Tibial nerve (tissue), 4 donors: ENCODE measurements at places on chromosomes 12 and 14. TPM values are rescaled to one million over a fixed set of nuclear protein-coding genes. Genes with fewer than 3 reads are reported as not detected.

DNA sequence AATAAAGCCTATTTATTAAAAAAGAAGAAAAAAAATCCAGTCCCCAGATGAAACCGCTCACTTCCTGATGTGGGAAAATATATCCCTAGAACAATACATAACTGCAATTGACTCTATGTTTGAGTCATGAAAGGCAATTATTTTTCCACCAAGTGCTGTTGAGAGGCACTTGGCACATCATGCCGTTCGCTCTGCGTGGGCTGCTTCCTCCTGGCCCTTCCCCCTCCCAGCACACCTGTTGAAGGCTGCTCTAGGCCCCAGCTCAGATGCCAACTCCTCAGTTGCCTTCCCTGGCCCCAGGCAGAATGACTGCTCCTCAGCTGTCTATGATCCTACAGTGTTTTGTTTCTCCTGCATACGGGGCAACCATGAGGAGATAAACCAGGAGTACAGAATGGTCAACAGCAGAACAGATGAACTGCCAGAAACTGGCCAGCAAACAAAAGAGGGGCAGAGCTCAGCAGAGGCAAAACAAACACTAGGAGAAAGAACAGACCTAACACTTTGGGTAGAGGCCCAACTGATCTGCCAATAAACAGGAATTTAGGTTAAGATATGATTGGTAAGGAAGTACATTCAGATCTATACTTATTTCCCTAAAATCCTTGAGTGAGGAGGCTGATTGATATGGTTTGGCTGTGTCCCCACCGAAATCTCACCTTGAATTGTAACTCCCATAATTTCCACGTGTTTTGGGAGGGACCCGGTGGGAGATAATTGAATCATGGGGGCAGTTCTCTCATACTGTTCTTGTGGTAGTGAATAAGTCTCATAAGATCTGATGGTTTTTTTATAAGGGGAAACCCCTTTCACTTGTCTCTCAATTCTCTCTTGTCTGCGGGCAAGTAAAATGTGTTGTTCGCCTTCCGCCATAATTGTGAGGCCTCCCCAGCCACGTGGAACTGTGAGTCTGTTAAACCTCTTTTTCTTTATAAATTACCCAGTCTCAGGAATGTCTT, 58.6 kb downstream of the SLC38A1 start:
- no peak overlapping the region for H3K27ac ChIP-seq
- DNase-seq, result no peak
- no peaks in the 10 kb centered on the region for H3K27me3 ChIP-seq
- no peaks in the 10 kb centered on the region for H3K36me3 ChIP-seq
- no peak overlapping the region for H3K4me3 ChIP-seq
- peaks cover 3% of the 10 kb centered on the region for H3K4me1 ChIP-seq

- no peaks in the 10 kb centered on the region for H3K27me3 ChIP-seq
- no peak for DNase-seq
- no peaks in the 10 kb centered on the region for H3K36me3 ChIP-seq
- no peak overlapping the region for H3K27ac ChIP-seq
- no peaks in the 10 kb centered on the region for H3K4me1 ChIP-seq
These were observed 49.1 kb upstream of the ANO4 start for GRCh38 chr12:100745378-100746071.

GRCh38 chr12:111359914-111360276, 9.0 kb downstream of the PHETA1 start:
- H3K4me1 ChIP-seq, result no peaks in the 10 kb centered on the region
- peaks cover 37% of the 10 kb centered on the region for H3K36me3 ChIP-seq
- DNase-seq, result no peak
- H3K27me3 ChIP-seq, result no peaks in the 10 kb centered on the region
- H3K27ac ChIP-seq, result no peak overlapping the region

DNA sequence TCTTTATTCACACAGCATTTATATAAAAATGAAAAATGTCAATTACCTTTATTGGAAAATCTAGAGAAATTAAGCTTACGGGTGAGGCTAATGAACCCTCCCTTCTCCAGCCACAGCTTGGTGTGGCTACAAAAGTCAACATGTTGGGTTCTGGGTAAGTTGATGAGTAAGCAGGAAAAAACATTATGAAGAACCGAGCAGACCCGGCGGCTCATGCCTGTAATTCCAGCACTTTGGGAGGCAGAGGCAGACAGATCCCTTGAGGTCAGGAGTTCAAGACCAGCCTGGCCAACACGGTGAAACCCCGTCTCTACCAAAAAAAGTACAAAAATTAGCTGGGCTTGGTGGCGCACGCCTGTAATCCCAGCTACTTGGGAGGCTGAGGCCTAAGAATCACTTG, 10.9 kb downstream of the NAA25 start:
- no peak overlapping the region for H3K4me3 ChIP-seq
- H3K36me3 ChIP-seq, result peaks cover 59% of the 10 kb centered on the region
- no peak overlapping the region for H3K27ac ChIP-seq
- no peaks in the 10 kb centered on the region for H3K27me3 ChIP-seq

GRCh38 chr12:111404362-111405148, 1.2 kb upstream of the SH2B3 start:
- no peaks in the 10 kb centered on the region for H3K4me1 ChIP-seq
- no peak for DNase-seq
- no peaks in the 10 kb centered on the region for H3K36me3 ChIP-seq

GRCh38 chr12:82866946-82867345, 180.2 kb downstream of the TMTC2 start:
- no peak overlapping the region for H3K4me3 ChIP-seq
- H3K36me3 ChIP-seq, result no peaks in the 10 kb centered on the region
- no peak overlapping the region for H3K27ac ChIP-seq
- no peak for DNase-seq

- no peak for DNase-seq
- no peaks in the 10 kb centered on the region for H3K36me3 ChIP-seq
- H3K4me3 ChIP-seq, result no peak overlapping the region
These were observed 2.5 kb upstream of the SELPLG start for GRCh38 chr12:108635997-108636808.

GRCh38 chr12:104686196-104686595, 229.4 kb downstream of the CHST11 start:
- no peak for DNase-seq
- H3K4me3 ChIP-seq, result no peak overlapping the region
- H3K36me3 ChIP-seq, result no peaks in the 10 kb centered on the region
- H3K27ac ChIP-seq, result no peak overlapping the region
- no peaks in the 10 kb centered on the region for H3K27me3 ChIP-seq
- no peaks in the 10 kb centered on the region for H3K4me1 ChIP-seq

The KIF26A gene
- 3.6 TPM for total RNA-seq

The ACRBP gene
- total RNA-seq, result 1.8 TPM
